Activated CD8-positive, alpha-beta memory T cell treated with anti-CD3 and anti-CD28 coated beads for 1 hour (primary cell): ENCODE measurements at places on chromosomes 16 and 17.

- DNase-seq: no peak
Observed at GRCh38 chr16:15988268-15989013, 39.0 kb downstream of the ABCC1 start.

GRCh38 chr16:9827062-9827752, 355.0 kb downstream of the GRIN2A start:
- no peak for DNase-seq

DNA sequence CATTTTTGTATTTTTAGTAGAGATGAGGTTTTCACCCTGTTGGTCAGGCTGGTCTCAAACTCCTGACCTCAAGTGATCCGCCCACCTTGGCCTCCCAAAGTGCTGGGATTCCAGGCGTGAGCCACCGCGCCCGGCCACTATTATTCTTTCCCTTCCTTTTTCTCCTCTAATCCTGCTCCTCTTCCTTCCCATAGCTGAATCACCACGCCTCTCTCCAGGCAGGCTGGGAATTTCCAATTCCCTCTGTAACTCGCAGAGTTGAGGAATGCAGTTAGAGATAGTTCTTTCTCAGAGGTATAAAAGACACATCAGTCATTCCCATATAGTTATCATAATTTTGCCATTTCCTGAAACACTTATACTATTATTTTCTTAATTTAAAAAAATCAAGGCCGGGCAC, 11.2 kb downstream of the METTL16 start:
- DNase-seq: no peak

DNA sequence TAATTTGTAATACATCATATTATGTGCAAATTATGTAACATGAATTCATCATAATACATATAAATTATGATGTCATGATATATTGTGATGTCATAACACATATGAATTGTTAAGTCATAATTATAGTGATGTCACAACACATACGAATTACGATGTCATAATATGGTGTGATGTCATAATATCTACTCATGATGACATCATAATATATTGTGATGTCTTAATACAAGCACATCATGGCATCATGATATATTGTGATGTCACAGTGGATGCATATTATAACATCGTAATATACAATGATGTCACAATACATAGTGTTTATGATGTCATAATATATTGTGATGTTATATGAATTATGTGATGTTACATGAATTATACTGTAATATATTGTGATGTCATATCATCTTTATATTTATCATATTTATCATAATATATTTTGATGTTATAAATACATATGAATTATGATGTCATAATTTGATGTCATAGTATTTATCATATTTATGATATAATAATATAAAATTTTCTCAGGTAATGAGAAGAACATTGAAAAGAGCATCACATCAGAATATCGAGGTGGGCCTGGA, 1793.0 kb downstream of the TP53TG3F start:
- DNase-seq: no peak

DNA sequence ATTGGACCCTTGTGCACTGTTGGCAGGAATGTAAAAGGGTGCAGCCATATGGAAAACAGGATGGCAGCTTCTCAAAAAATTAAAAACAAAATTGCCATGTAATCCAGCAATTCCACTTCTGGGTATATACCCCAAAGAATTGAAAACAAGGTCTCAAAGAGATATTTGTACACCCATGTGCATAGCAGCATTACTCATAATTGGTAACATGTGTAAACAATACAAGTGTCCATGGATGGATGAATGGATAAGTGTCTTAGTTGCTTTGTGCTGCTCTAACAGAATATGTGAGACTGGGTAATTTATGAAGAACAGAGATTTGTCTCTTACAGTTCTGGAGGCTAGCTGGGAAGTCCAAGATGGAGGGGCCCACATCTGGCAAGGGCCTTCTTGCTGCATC, 3.8 kb upstream of the RUNDC3A start:
- no peak for DNase-seq

DNA sequence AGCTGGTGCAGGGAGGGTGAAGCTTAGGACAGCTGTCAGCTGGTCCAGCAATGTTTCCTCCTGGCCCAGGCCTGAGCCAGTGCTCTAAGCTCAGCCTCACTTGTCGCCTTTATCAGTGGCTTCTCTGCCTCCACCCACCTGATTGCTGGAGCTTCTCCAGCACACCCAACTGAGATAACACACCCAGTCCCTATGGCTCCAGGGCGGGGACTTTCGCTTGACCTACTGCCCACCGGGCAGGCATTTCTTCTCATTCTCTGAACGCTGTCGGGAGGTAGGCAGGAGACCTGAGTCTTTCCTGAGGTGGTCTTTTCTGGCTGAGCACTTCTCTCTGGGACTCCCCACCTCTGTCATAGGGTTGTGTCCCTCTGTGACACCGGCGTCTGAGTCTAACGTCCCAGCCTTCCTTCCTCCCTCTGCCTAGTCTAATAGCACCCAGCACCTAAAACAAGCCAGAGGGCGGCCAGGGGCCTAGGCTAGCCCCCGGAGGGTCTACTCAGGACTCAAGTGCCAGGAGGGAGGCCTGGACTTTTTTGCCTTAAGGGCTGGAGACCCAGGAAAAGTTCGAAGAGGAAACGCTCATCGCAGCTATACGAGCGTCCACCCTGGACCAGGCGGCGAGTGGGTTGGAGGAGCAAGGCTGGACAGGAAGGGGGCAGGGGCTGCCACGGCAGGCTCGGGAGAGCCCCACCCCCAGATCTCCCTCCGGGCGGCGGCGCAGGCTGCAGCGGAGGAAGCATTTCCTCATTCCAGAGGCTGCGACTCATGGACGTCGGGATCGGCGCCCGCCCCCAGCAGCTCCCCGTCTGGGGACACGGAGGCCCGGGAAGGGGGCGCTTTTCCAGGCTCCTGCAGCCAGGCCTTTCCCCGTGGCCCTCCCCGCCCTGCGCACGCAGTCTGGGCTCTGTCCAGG, 756 bp downstream of the TAX1BP3 start:
- DNase-seq: no peak

DNA sequence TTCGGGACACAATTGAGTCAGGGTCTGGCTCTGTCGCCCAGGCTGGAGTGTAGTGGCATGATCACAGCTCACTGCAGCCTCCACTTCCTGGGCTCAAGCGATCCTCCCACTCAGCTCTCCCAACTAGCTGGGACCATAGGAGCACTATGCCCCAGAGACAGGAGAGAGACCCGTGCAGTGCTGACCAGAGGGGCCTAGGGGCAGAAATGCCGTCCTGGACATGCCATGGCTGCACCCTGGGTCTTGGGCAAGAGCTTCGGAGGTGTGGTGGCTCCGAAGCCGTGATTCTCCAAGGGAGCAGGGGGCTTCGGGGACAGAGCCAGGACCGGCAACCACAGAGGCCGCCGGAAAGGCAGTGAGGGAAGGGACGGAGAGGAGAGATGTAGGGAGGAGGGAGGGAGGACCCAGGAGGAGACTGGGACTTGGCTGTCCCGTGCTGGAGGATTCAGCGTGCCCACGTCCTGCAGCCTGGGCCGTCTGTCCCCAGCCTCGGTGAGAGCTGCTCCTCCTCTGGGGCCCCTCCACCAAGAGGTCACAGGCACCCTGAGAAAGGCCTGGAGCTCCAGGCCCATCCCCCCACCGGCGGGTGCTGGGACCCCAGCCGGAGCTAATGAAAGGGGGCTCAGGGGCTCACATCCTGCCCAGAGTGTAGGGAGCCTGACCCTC, 21.9 kb downstream of the TPSD1 start:
- DNase-seq: no peak

DNA sequence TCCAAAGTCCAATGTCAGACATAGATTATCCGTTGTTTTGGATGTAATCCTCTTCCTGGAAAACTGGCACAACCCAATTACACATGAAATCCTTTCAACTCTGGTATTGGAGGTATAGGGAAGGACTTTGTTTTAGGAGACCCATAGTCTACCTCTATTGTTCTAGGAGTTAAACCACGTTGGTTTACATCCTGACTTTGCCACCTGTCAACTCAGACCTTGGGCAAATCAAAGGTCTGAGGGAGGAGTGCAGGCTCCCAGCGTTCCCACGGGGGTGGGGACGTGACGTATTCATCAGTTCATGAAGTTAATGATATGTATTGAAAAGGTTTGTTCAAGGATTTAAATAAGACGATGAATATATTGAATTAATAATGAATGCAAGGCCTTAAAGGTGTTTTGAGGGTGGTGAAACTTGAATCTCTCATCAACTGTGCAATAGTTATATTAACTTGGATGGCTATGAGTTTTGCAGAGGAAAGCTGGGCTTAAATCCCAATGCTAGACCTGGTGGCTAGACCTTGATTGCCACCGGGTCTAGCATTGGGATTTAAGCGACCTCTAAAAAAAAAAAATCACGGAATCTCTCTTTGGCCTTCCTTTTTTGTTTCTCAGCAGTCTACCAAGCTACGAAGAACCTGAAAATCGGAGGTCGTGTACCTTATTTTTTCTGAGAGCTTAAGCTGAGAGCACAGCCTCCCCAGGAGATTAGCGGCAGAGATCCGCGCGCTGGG, 744 bp upstream of the NF1 start:
- DNase-seq: no peak

- DNase-seq: no peak
Observed at GRCh38 chr16:50675686-50676610, 5.2 kb downstream of the SNX20 start.

GRCh38 chr16:20905576-20905975, 5.0 kb downstream of the LYRM1 start:
- DNase-seq: no peak

GRCh38 chr17:47813512-47814031, 8.0 kb downstream of the OSBPL7 start:
- no peak for DNase-seq

DNA sequence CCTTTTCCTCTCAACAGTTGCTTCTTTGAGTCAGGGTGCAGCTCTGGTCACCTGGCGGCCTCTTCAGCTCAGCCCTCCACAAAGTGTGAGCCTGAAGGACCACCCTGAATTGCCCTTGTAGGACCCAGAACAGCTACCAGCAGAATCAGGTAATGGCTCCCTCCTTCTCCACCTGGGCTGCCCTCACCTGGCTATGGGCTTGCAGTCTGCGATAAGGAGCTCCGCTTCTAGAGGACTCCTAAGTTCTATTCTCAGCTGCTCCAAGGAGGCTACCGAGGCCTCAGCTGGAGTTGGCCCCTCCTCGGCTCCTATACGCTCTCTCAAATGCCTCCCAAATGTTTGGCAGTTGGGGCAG, 13.4 kb downstream of the SMIM5 start:
- DNase-seq: no peak

DNA sequence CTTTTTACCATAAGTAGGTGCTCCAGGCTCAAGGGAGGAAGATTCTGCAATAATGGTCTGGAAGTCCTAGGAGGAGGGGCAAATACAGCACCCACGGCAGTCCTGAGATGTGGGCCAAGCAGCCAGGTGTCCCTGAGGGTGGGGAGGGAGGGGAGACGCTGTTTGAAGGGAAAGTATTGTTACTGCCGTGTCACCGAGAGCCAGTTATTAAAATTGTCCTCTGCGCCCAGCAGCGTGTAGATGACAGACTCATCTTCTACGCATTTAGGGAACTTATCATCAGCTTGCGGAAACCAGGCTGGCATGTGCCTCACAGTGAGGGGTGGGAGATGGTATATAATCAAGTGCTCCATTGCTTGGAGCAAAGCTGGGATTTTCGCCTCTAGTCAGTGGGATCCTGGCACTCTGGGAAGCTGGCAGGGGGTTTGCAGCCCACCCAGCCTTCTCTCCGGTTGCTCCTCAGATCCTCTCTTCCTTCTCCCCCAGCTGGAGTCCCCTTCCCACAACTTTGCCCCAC, 104.6 kb downstream of the OR1D5 start:
- DNase-seq: no peak

GRCh38 chr17:40448639-40449261, 5.5 kb downstream of the IGFBP4 start:
- DNase-seq: no peak

DNA sequence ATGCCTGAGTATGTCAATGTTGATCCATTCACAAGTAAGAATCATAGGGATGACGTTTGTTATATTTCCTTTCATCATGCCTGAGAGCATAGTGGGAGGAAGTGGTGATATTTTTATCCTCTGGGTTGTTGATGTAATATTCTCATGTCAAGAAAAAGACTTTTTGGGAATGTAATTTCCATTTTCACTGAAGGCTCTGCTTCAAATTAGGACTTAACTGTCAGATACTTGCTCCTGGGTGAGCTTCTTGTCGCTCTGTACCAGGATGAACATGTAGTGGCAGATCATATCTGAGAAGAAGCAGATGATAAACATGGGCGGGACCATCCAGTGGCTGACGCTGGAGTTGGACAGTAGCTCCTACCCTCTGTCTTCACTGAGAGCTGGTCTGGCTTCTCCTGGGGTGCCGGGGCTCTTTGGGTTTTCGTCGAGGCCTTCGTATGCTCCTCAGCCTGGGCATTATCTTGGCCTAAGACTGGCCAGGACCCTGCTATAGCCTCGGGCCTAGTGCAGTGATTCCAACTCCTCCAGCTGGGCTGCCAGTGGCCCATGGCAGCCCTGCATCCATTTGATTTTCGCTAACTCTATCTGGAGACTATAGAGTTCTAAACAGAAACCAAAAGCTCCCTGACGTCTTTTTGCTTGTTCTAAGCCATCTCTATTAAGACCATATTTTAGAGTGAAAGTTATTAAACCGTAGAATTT, 19.7 kb downstream of the CYB5B start:
- DNase-seq: no peak

GRCh38 chr16:86127366-86127765, 228.4 kb downstream of the IRF8 start:
- DNase-seq: no peak

DNA sequence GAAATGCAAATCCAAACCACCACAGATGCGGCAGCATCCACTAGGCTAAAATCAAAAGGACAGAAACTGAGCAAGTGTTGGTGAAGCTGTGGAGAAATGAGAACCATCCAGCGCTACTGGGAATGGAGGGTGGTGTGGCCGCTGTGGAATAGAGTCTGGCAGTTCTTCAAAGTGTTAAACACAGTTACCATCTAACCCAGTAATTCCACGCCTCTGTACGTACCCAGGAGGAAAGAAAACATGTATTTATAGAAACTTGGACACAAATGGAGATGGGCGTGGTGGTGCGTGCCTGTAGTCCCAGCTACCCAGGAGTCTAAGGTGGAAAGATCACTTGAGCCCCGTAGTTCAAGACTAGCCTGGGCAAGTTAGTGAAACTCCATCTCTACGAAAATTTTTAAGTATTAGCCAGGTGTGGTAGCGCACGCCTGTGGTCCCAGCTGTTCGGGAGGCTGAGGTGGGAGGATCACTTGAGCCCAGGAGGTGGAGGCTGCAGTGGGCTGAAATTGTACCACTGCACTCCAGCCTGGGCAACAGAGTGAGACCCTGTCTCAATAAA, 11.6 kb downstream of the SLC25A10 start:
- DNase-seq: no peak

DNA sequence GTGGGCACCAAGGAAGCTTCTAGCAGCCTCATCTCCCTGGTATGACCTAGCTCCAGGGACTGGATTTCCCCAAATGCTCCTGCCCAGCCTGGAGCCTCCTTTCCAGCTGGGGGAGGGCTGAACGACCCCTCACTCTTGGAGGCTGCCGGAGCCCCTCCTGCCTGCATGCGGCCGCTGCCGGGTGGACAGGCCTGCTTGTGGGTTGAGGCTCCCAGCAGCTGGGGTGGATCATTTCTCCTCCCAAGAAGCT, 213.6 kb downstream of the SEC14L1 start:
- no peak for DNase-seq
